ENCODE measurements at places on chromosomes 11 and 22.

DNA sequence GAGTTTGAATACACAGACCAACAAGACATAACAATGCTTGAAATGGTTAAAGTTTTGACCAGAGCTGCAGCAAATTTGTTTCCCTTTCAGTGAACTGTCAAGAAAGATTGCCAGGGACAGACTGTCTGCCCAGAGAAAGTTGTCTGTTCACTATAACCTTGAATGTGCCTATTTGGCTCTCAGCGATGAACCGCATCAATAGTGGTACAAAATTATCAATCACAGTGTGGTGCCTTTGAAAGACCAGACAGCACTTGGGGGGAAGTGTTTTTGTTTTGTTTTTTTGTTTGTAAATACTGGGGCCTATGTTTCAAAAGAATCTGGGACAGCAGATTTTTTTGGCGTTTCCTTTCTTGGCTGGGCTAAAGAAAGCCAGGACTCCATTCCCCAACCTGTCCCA lies 123.1 kb downstream of the CD44 start:
- no peak for DNase-seq

- DNase-seq, result no peak
These were observed 15.6 kb upstream of the RDX start for GRCh38 chr11:110311783-110312579.

GRCh38 chr11:76626266-76626665 lies 44.3 kb downstream of the LRRC32 start:
- DNase-seq, result no peak

DNA sequence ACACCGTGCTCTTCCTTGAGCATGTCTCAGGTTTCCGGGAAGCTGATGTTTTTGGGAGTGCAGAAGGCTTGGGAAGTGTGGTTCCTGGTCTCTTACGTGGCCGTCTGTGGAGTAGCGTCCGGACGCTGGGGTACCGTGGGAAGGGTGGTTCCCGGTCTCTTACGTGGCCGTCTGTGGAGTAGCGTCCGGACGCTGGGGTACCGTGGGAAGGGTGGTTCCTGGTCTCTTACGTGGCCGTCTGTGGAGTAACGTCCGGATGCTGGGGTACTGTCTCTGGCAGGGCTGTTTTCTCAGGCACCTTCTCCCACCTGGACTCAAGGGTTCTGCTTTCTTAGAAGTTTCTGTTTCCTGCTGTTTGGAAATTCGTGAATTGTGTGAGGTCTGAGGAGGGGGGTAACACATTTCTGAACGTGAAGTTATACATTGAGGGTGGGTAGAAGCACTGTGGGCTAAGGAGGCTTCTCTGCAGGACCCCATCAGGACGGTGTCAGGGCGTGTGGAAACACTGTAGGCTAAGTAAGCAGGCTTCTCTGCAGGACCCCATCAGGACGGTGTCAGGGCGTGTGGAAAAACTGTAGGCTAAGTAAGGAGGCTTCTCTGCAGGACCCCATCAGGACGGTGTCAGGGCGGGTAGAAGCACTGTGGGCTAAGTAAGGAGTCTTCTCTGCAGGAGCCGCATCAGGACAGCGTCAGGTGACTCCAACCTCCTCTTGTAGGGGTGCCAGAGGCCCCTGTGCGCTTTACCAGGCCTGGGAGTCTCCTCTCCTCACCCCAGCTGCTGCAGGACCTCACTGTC lies 5.3 kb upstream of the IFITM3 start:
- DNase-seq, result no peak

GRCh38 chr11:111417011-111417765 lies 38.1 kb upstream of the POU2AF1 start:
- no peak for DNase-seq

GRCh38 chr11:85725510-85726258 lies 39.7 kb upstream of the CCDC89 start:
- no peak for DNase-seq

DNA sequence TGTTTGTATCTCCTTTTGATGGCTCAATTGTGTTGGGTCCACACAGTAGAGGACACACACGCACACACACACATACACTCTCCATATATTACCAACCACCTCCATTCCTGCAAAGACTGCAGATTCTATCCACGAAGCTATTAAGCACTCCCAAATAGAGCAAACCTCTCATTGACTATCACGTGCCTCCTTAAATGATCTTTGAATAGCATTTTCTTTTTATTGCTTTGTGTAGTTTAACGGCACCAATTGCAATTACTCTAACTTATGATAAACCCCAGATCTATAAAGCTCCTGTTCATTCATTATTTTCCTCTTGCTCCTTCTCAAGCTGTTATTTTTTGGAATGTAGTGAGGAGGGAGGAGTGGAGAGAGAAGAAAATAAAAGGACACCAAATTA lies 204.7 kb downstream of the ST3GAL4 start:
- no peak for DNase-seq

DNA sequence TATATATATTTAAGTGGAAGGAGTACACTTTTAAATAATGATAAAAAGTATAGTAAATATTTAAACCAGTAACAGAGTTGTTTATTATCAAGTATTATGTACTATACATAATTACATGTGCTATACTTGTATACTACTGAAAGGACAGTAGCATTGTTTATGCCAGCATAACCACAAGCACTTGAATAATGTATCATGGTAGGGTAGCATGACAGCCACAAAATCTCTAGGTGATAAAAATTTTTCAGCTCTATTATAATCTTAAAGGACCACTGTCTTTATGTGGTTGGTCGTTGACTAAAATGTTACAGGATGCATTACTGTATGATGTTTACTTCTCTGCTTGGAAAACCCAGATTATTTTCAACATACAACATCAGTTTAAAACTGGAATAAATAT lies 349.2 kb downstream of the CASP12 start:
- DNase-seq, result no peak

GRCh38 chr11:36288442-36289225 lies 590 bp downstream of the COMMD9 start:
- no peak for DNase-seq

DNA sequence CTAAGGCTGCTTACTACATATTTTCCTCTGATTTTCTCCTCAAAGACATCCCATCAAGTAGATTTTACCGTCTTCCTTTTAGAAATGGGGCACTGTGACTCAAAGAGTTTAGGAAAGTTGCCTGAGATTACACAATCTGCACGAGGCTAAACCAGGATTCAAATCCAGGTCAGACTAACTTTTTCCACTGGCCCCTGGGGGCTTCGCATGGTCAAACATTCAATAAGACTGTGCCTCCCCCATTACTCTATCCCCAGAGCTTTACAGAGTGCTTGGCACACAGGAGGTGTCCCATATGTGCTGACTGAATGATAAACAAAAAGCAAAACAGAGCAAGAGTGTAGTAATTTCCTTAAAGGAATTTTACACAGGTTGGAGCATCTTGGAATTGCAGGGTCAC lies 118.1 kb upstream of the TEAD1 start:
- DNase-seq, result no peak

- no peak for DNase-seq
These were observed 59.6 kb downstream of the ZNRF3 start for GRCh38 chr22:28942801-28943500.

DNA sequence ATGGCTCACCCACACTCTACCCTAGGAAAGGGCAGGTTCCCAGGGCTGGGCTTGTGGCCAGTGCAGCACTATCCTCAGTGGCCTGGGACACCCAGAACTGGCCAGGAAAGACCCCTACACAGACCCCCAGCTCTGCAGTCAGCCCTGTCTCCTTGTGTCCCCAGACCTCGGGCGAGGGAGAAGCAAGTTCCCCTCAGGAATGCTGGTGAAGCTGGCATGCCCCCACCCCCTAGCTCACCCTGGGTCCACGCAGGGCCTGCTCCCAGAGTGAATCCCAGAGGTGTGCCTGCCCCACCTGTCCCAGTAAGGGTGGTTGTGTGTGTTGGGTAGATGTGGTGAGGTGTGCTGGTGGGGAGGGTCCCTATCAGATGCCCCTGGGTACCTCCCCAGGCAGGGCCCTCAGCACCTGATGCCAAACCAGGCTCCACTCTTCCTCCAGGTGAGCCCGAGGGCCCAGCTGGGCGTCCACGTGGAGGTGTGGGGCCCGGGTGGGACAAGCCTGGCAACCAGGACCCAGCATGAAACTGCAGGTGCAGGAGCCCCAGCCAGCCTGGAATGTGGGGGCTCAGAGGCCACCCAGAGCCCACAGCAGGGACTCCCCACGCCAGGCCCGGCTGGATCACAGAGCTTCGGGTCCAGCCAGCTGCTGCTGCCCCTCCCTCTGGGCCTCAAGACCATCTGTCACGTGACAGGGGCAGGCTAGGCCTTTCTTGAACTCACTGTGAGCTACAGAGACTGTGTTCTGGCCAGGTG lies 48.4 kb upstream of the KCNQ1OT1 start:
- no peak for DNase-seq

DNA sequence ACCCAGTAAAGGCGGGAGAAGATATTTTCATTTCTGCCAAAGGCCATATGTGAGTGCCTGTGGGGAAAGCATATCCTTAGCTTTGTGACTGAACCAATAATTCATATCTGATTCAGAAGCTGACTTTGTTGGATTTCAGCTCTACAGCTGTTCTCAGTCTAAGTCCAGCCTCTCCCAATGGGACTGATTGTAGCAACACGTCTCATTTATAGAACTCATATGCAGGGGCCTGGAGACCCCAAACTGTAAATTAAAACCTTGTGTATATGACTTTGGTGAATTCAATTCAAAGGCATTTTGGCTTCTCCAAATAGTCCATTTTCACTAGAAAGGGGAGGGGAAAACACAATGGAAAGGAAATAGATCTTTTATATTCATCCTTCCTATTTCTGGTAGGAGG lies 250.4 kb upstream of the SORL1-AS1 start:
- DNase-seq, result no peak

DNA sequence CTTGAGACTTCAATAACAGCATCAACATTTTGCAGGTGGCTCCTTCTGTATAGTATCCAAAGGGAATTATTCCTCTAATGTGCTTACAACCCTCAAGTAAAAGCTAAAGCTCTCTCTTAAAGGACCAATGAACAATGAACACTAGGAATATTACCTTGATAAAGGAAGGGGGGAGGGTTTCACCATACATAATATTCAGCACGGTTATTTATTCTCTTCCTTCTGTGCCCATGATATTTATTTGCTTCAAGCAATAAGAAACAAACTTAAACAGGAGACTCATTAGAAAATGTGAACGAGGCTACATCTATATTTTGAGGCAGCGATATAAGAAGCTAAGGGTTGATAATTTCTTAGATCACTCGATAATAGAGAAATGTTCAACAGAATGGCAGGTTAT lies 21.2 kb downstream of the BLID start:
- no peak for DNase-seq

GRCh38 chr11:29008481-29008880 lies 900.3 kb downstream of the METTL15 start:
- DNase-seq, result no peak

DNA sequence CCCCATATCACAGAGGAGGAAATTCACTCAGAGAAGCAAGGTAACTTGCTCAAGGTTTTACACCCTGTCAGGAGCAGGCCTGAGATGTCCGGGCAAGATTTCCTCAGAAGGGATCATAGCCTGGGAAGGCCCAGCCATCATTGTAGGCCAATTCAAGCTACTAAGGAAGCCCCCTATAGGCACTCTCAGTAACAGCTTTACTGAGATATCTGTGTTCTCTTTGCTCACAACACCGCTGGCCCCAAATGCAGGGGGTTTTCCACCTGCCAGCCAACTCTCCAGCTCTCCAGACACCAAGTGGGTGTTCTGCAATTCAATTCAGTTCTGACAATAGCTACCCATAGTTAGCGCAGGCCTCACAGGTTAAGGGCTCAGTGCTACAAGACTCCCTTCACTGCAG lies 84.0 kb downstream of the SLC36A4 start:
- DNase-seq, result no peak

- DNase-seq, result peak; percentile 8
These were observed 71.4 kb upstream of the MPEG1 start for GRCh38 chr11:59283825-59284772.

DNA sequence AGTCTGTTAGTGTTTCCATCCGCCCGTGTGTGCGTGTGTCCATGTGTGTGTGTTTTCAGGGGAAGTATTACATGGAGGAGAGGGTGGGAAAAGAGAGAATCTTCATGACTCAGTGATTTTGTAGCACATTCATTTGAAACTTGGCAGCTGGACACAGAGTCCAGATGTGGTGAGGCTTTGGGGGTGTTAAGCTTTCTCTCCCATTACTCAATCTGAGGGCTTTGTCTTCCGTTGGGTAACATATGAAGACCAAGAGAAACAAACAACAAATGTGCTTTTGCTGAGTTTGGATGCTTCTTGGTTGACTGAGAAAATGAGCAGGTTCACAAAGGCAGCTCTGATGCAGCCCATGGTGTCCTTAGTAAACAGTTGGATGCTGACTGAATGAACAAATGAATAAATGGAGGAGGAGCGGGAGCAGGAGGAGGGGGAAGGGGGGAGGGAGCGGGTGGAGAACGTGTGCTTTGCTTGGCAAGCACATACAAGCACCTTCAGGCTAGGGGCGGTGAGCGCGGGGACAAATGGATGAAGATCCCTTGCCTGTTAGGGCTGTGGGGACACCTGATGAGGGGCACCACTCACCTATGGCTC lies 104.3 kb downstream of the ST3GAL4 start:
- DNase-seq, result no peak

GRCh38 chr11:117501237-117501898 lies 173.7 kb downstream of the CEP164 start:
- no peak for DNase-seq

DNA sequence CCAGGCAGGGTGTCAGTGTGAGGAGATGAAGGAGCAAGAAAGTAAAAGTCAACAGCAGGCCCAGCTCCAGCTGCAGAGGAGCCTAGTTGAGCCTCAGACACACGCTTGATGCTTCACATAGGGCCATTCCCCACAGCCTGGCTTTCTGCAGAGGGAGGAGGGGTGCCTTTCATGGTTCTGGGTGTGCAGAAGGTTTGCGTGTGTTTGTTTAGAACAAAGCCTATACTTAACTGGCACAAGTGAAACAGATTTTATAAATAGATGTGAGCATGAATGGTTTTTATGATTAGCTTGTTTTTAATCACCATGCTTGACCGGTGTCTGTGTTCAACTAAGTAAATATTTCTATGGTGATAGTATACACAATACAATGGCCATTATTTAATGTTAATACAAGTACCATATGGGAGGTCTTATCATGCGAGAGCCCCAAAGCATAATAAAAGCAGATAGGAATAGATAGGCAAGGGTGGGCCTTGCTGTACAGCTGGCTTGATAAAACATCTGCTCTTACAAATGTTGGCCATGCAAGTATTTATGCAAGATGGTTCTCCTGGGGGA lies 290.2 kb downstream of the ETS1 start:
- DNase-seq, result no peak

- DNase-seq, result no peak
These were observed 181.5 kb downstream of the TMEM135 start for GRCh38 chr11:87219266-87219665.

GRCh38 chr11:47244448-47245350 lies 3.9 kb downstream of the ACP2 start:
- no peak for DNase-seq

- DNase-seq, result no peak
These were observed 162.8 kb downstream of the RAB38 start for GRCh38 chr11:88012456-88012855.

DNA sequence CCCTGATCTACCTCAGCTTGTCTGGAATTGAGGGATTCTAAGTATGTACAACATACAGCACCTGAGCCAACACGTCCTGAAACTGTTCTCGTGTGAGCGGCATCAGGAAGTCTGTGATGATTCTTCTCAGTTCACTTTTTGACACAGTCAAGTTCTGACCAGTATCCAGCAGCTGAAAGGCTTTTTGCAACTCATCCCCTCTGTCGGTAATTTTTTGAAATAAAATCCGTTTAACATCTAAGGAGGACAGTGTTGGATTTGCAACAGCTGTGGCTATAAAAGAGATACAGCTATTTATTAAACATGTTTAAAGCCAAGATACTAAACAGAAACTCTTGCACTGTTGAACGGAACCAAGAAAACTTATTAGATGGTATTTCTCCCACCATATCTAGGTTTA lies 39.3 kb downstream of the EFCAB6 start:
- no peak for DNase-seq

Measured in BE2C (cell line).